ENCODE measurements at places on chromosomes 3 and 15.

- DNase-seq = no peak
- no peaks in the 10 kb centered on the region for H3K4me1 ChIP-seq
- H3K27me3 ChIP-seq = no peaks in the 10 kb centered on the region
- H3K36me3 ChIP-seq = no peaks in the 10 kb centered on the region
- no peak overlapping the region for H3K4me3 ChIP-seq
Measured at GRCh38 chr15:63982381-63982854, 63.9 kb downstream of the DAPK2 start.

DNA sequence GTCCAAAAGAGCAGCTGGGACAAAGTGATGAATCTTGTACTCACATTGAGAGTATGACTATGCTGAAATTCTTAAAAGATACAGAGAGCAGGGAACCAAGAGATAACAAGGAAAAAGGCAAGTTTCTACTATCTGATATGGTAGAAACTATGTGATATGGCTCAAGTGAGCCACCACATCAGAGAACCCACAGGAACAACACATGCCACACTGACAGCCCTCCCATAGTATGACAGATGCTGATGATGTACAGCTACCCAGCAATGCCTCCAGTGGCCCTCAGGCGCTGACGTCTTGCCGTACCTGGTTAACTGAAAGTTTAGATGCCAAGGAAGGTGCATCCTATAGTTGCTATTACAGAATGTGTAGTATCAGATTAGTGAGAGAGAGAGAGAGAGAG is 42.4 kb downstream of the CHAC1 start:
- no peak for DNase-seq
- no peaks in the 10 kb centered on the region for H3K4me1 ChIP-seq
- peaks cover 22% of the 10 kb centered on the region for H3K36me3 ChIP-seq
- no peak overlapping the region for H3K27ac ChIP-seq

DNA sequence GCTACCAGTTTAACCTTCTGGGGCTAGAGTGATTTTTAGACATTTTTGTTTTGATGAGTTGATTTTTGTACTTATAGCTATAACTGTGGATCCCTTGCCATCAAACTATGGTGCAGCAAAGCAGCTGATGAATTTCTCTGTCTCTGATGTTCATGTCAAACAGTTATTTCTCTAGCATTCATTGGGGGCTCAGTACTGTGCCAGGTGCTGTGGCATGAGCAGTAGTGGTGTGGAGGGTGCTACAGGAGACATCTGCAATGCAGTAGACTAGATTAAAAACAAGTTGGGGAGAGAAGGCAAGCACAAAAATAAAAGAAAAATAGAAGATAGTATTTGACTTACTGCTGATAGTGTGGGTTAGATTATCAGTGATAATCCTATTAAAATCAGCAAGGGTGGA is 95.3 kb downstream of the AKAP13 start:
- H3K27ac ChIP-seq = no peak overlapping the region
- no peaks in the 10 kb centered on the region for H3K27me3 ChIP-seq
- DNase-seq = no peak

GRCh38 chr3:173652093-173652492 is 254.5 kb downstream of the NLGN1 start:
- no peaks in the 10 kb centered on the region for H3K36me3 ChIP-seq

- H3K4me1 ChIP-seq = peaks cover 54% of the 10 kb centered on the region
- H3K4me3 ChIP-seq = no peak overlapping the region
- DNase-seq = no peak
- no peaks in the 10 kb centered on the region for H3K27me3 ChIP-seq
Measured at GRCh38 chr3:42507761-42508335, 5.4 kb downstream of the VIPR1 start.

- no peaks in the 10 kb centered on the region for H3K27me3 ChIP-seq
- peak overlapping the region; percentile 42 for H3K27ac ChIP-seq
- no peak overlapping the region for H3K4me3 ChIP-seq
- no peaks in the 10 kb centered on the region for H3K4me1 ChIP-seq
Measured at GRCh38 chr3:128950223-128950938, 43.5 kb downstream of the CFAP92 start.

DNA sequence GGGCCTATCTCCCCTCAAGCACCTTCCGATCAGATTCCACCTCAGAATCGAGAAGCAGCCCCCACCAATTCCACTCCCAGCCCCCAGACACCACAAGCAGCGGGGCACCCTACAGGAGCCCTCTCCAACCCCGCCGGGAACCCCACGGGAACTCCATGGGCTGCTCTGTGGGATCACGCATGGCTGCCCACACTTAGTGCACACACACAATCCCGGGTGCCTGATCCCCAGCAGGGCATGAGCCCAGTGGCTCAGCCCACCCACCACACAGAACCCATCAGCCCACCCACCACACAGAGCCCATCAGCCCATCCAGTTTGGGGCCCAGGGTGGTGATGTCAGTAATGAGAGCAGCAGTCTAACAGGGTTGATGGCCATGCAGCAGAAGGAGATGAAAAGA is 141.6 kb upstream of the LINGO1 start:
- no peaks in the 10 kb centered on the region for H3K27me3 ChIP-seq
- no peak for DNase-seq

DNA sequence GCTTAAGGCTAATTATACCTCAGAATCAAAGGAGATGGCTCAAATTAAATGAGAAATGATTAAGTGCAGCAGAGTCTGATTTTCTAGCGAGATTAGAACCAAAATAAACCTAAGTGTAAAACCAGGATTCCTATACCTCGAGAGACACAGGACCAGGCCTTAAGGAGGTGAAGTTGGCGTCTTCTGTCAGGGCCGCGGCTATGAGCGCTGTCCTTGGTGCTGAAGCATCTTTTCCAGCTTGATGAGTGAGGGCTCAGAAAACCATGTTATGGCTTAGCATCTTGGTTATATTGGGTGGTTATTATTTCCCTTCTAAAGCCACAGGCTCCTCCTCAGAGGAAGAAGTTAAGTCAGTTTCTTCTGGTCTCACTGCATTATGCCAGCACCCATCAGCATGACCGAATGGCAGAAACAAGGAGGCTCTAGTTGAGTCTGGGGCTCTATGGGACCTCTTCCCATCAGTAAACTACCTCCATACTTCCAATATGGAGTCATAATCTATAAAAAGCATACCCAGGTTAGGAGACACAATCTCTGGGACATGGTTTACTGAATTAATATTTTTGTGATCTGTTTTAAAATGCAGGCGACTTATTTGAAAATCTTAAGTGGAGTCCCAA is 120.1 kb upstream of the NMNAT3 start:
- H3K4me3 ChIP-seq = no peak overlapping the region
- H3K27ac ChIP-seq = no peak overlapping the region
- H3K36me3 ChIP-seq = no peaks in the 10 kb centered on the region

DNA sequence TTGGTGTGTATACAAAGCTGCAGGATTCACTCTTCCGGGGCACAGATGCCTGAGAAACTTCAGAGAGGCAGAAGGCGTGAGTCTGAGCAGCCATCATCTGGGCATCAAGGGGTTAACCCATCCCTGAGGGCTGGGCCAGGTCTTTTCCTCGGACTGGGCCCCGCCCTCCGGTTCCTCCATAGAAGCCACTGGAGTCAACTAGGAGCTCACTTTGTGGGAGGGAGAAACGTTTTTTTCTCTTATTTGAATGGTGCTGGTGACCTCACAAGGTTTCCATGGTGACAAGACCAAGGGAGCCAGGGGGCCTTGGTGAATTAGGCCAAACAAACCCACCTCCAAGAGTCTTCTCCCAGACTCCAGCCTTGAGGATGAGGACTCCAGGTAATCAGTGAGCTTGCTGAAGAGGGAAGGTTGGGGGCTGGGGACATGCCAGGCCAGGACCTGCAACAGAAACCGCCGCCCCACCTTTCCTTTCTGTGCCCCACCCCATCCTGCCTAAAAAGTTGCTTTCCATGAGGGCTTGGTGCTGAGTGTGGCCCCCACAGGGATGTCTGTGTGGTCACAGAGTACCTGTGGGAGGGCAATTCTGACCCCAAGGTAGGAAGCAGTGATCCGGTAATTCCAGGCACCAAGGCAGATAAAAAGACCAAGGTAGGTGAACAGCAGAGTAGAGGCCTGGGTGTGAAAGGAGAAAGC is 14.8 kb upstream of the INSYN1 start:
- H3K27ac ChIP-seq = no peak overlapping the region
- no peak for DNase-seq
- no peak overlapping the region for H3K4me3 ChIP-seq
- no peaks in the 10 kb centered on the region for H3K27me3 ChIP-seq
- H3K4me1 ChIP-seq = peaks cover 4% of the 10 kb centered on the region

- H3K27ac ChIP-seq = no peak overlapping the region
- DNase-seq = no peak
- no peaks in the 10 kb centered on the region for H3K27me3 ChIP-seq
- no peaks in the 10 kb centered on the region for H3K4me1 ChIP-seq
Measured at GRCh38 chr3:192858849-192859585, 58.6 kb downstream of the MB21D2 start.

- DNase-seq = no peak
- H3K36me3 ChIP-seq = no peaks in the 10 kb centered on the region
- no peaks in the 10 kb centered on the region for H3K27me3 ChIP-seq
Measured at GRCh38 chr3:149726716-149727407, 25.4 kb downstream of the COMMD2 start.

DNA sequence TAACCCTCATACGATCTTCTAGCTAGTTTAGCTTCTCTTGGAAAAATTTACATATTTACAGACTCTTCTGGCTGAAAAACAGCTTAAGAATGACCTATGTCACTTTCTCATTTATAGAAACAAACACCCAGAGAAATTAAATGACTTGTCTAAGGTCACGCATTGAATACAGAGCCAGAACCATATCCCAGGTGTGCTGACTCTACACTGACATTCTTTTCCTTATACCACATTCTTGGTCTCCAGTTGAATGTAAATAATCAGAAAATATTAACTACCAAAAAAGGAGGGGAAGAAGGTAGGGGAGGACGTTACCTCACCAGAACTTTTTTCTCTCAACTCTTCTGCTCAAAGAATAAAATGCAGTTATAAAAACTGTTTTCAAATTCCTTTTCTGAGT is 95.0 kb downstream of the THRB start:
- H3K27me3 ChIP-seq = no peaks in the 10 kb centered on the region
- H3K4me3 ChIP-seq = no peak overlapping the region
- no peak for DNase-seq
- no peaks in the 10 kb centered on the region for H3K36me3 ChIP-seq

DNA sequence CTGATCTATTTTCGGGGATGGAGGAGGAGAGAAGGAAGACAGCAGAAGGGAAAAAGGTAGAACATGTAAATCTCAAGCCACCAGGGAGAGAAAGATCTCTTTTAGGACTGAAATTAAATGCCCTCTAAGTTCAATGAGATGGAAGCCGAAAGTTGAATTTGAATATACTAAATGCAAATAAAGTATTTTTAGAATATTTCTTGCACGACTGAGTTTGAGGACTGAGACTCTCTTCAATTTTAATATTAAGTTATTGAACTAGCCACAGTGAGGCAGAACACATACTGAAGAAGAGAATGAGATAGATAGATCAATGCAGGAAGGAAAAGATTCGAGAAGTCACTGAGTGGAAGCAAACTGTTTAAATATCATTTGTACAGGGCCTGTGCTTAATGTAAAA is 399.9 kb upstream of the CBLB start:
- no peak overlapping the region for H3K4me3 ChIP-seq
- no peak for DNase-seq
- H3K4me1 ChIP-seq = no peaks in the 10 kb centered on the region
- H3K36me3 ChIP-seq = no peaks in the 10 kb centered on the region
- H3K27ac ChIP-seq = no peak overlapping the region
- H3K27me3 ChIP-seq = no peaks in the 10 kb centered on the region

- H3K27me3 ChIP-seq = no peaks in the 10 kb centered on the region
- no peak overlapping the region for H3K4me3 ChIP-seq
- DNase-seq = no peak
- H3K4me1 ChIP-seq = peaks cover 10% of the 10 kb centered on the region
- no peak overlapping the region for H3K27ac ChIP-seq
Measured at GRCh38 chr3:52493232-52494017, 1.7 kb upstream of the STAB1 start.

GRCh38 chr3:78235841-78236240 is 1195.9 kb downstream of the ROBO2 start:
- H3K27ac ChIP-seq = no peak overlapping the region
- DNase-seq = no peak
- H3K4me1 ChIP-seq = no peaks in the 10 kb centered on the region
- no peaks in the 10 kb centered on the region for H3K36me3 ChIP-seq
- no peaks in the 10 kb centered on the region for H3K27me3 ChIP-seq

GRCh38 chr3:135516143-135516542 is 449.4 kb upstream of the PPP2R3A start:
- no peaks in the 10 kb centered on the region for H3K36me3 ChIP-seq
- H3K4me1 ChIP-seq = no peaks in the 10 kb centered on the region
- H3K27ac ChIP-seq = no peak overlapping the region
- DNase-seq = no peak
- no peaks in the 10 kb centered on the region for H3K27me3 ChIP-seq
- no peak overlapping the region for H3K4me3 ChIP-seq

DNA sequence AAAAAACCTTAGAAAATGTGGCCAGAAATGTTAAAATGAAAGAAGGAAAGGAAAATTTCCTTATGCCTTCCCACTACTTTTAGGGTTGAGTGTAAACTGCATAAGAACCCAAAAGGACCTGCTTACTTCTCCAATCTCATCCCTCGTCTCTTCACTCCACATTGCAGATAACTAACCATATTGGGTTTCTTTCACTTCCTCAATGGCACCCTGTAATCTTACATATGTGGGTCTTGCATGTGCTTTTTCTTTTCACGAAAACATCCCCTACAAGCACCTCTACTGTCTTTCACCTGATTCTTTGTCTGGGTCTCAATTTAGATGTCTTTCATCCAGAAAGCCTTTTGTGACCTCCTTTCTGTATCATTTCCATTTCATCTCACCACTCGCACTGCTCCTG is 23.1 kb downstream of the EOMES start:
- H3K4me1 ChIP-seq = no peaks in the 10 kb centered on the region
- H3K36me3 ChIP-seq = no peaks in the 10 kb centered on the region
- no peak for DNase-seq

- H3K4me3 ChIP-seq = no peak overlapping the region
- H3K36me3 ChIP-seq = no peaks in the 10 kb centered on the region
- no peak for DNase-seq
- no peak overlapping the region for H3K27ac ChIP-seq
Measured at GRCh38 chr3:46442576-46443530, 21.9 kb downstream of the LTF start.

GRCh38 chr15:65334586-65335231 is 30.2 kb downstream of the RNU5B-1 start:
- no peak for DNase-seq
- H3K27me3 ChIP-seq = no peaks in the 10 kb centered on the region
- no peak overlapping the region for H3K27ac ChIP-seq
- no peaks in the 10 kb centered on the region for H3K36me3 ChIP-seq
- no peak overlapping the region for H3K4me3 ChIP-seq
- no peaks in the 10 kb centered on the region for H3K4me1 ChIP-seq

DNA sequence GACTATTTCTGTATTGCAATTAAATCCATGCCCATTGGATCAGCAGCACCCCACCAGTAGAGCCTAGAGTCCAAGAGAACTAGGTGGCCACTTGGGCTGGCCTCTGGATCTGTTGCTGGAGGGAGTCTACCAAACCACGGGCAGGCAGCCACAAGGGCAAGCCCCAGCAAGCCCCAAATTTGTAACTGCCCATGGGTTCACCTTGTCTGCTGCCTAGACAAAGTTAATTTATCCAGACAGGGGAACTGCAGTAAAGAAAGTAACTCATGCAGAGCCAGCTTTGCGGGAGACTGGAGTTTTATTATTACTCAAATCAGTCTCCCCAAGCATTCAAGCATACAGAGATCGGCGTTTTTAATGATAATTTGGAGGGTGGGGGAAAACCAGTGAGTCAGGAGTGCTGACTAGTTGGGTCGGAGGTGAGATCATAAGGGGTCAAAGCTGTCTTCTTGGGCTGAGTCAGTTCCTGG is 74.0 kb upstream of the TERB2 start:
- no peaks in the 10 kb centered on the region for H3K36me3 ChIP-seq
- peaks cover 7% of the 10 kb centered on the region for H3K4me1 ChIP-seq
- no peak for DNase-seq
- H3K27me3 ChIP-seq = no peaks in the 10 kb centered on the region
